ENCODE measurements at places on chromosomes 1 and 21.
A peak's percentile ranks its signal among the peaks of the same experiment; 100 is the strongest.

DNA sequence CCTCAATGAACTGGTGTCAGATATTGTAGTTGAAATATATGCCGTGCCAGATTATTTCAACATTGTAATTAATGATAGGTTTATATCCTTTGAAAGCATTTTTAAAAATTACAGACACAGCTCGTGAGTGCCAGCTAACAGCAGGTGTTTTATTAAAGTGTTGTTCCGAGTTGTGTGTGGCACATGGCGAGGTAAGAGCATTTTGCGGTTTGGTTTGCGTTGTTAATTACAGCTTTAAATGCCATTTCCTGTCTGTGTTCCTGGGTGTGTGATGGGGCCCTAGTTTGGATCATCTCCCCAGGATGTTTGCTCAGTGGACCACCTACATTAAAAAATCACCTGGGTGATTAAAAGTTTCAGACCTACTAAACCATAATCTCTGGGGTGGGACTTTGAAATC lies 97.4 kb downstream of the PRDM2 start:
- no peak for DNase-seq

DNA sequence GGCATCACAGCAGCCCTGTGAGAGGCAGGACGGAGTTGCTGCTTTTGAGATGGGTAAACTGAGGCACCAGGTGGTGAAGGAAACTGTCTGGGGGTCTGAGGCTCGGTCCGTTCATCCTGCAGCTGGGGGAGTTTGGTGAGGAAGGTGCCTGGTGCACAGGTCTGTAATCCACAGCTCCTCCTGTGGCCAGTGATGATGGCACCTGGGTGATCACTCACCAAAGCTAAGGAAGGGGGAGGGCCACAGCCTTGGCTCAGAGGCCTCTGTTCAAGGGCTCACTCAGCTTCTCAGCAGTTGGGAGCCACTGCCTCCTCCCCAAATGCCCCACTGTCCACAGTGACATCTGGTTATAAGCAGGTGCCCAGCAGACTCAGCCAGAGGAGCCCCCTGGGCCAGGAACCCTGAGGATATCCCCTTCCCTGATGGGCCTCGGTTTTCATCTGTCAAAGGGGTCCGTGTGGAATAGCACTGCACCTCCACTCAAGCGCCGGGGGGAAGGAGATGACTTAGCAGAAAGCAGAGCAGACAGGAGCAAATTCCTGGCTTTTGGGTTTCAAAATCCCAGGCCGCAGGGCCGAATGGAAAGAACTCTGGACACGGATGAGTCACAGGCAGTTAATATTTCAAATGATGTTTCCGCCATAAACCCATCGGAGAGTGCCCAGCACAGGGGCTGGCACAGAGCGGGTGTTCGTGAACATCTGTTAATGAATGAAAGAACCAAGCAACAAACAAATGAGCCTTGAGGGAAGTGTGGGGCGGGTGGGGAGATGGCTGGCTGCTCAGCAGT lies 82.8 kb downstream of the DMRTB1 start:
- no peak for DNase-seq

- no peak for DNase-seq
These were observed 224.1 kb downstream of the COL11A1 start for GRCh38 chr1:102884238-102884637.

DNA sequence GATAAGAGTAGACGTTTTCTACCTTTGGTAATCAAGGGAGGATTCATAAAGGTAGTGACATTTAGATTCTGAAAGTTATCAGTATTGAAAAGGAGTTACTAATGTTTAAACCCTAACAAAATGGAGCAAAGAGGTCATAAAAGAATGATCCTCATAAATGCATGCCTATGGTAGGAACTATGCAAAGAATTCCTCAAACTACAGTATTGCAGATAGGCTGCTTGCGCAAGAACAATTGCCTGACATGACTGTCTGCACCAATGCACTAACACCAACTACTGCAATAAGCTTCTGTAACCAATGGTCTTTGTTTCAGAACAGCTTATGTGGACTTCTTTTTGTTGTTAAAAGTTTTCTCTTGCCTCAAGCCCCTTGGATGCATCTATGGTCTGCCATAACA lies 597.3 kb upstream of the ADGRL4 start:
- no peak for DNase-seq

DNA sequence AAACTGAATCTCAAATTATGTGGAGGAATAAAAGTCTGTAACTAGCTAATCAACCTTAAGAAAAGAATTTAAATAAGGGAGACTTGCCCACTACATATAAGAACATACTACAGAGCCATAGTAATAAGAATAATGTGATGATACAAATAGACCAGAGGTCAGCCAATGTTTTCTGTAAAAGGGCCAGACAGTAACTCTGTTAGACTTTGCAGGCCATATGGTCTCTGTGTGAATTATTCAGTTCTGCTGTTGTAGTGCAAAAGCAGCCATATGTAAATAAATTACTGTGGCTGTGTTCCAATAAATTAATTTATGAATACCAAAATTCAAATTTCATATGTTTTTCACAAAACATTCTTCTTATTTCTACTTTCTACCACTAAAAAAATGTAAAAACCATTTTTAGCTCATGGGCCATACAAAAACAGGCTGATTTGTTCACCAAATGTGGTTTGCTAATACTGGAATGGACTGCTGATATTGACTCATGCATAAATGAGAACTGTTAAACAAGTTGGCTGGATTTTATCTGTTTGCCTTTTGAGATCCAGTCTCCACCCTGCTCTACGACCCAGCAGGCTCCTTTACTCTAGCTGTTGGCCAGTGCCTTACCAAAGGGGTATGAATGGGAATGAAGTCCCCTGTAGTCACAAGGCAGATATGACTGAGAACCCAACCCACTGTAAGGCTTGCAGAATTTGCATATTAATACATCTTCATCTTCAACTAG lies 98.2 kb upstream of the ZNHIT6 start:
- no peak for DNase-seq

GRCh38 chr1:63524201-63524600 lies 876 bp downstream of the EFCAB7 start:
- DNase-seq = no peak

- no peak for DNase-seq
These were observed 20.3 kb downstream of the EPB41 start for GRCh38 chr1:28934676-28935075.

GRCh38 chr1:73106931-73107330 lies 824.6 kb upstream of the NEGR1 start:
- no peak for DNase-seq

DNA sequence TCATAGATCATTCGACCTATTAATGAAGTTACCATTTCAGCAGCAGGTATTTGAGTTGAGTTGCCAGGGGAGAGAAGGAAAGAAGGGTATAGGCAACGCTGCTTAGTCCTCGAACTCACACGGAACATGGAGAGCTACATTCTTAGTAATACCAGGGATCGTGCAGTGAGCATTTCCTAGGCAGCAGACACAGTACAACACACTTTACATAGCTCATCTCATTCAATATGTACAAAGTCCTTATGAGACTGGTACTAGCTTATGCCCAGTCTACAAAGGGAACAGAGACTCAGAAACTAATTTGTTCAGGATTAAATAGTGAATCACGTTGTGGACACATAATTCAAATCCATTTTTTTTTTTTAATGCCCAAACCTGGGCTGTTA lies 25.6 kb downstream of the IRF2BP2 start:
- DNase-seq = no peak

- DNase-seq = peak; percentile 69
These were observed 61.7 kb upstream of the ADAR start for GRCh38 chr1:154669464-154670282.

GRCh38 chr21:44628707-44629391 lies 2.0 kb downstream of the KRTAP10-9 start:
- no peak for DNase-seq

GRCh38 chr1:173356191-173356762 lies 120.9 kb upstream of the PRDX6 start:
- no peak for DNase-seq

GRCh38 chr1:42913426-42914091 lies 45.1 kb downstream of the SLC2A1 start:
- peak; percentile 61 for DNase-seq

GRCh38 chr1:182292193-182292741 lies 99.3 kb downstream of the GLUL start:
- DNase-seq = no peak

DNA sequence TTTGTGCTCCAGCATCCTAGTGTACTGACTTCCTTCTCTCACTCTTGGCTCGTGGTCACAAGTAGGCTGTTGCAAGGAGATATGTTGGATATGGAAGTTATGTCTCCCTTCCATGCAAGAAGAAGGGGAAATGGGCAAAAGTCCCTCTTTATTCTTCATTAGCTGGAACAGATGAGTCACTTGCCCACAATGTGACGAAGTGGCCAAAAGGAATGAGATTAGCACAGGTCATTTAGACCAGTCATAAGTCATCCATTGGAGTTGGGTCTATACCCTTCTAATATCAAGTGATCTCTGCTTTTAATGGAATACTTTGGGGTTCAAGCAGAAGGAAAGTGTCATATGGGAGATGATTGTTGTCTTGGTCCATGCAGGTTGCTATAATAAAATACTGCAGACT lies 91.2 kb upstream of the NGF start:
- no peak for DNase-seq

DNA sequence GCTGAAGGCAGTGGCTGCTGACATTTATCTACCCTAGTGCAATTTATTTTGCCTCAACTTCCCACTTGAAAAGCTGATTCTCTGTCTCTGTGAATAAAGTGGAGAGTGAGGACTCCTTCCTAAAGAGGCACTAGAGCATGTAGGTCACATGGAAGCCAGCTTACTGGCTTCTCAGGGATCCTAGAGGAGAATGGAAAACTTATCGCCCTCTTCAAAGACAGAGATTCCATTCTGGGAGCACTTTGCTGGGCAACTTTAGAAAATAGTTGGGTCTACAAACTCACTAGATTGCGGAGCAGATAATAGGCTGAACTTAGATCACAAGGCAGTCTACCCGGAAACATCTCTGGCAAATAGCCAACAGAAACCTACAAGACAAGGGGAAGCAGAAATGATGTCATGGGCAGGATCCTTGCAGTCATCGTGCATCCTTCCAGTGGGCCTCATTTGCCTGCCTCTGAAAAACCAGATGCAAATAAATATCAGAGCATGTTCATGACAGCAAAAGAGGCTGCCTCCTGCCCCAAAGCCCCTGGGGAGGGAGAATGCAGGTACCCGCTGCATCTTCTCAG lies 104.8 kb upstream of the BARHL2 start:
- DNase-seq = no peak

- DNase-seq = no peak
These were observed 190.3 kb downstream of the C1orf94 start for GRCh38 chr1:34366875-34367624.

DNA sequence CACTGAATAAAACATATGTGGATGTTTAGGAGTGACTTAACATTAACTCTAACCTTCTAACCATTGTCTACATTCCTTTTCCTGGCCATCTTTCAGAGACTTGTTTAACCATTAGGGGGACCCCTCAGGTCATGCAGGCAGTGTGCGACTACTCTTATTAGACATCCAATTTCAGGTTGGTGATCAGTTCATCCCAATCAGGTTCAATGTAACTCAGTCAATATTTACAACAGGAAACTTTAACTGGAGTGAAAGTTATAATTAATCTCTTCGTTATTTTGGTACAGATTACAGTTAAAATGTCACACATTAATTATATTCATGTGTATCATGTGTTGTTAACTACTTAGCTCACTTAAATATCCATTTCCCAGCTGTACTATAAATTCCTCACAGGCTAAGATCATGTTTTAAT lies 68.8 kb upstream of the RGS1 start:
- DNase-seq = peak; percentile 24

DNA sequence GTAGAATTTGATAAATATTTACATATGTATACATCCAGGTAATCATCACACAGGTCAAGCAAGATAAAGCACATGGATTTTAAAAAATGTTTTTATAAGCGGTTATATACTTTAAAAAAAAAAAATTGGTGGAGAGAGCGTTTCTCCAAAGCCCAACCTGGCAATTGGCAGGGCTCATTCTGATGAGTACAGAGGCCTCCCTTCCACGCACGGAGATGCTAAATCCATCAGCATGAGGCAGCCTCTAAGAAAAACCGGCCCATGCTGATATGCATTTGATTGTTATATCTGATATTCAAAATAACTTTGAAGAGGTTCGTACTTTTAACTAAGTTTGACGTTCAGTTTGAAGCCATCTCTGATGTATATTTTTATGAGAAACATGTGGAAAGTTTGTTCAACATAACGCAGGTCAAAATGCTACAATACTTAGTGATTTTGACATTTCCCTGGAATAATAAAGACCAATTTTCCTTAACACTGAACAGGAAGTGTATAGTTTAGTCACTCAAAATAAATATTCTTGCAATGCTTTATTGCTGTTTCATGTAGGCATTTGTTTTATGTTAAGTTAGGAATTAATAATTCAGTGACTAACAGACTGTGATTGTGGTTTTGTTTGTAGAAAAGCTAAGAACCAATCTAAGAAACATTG lies 151.7 kb downstream of the NR5A2 start:
- DNase-seq = no peak

DNA sequence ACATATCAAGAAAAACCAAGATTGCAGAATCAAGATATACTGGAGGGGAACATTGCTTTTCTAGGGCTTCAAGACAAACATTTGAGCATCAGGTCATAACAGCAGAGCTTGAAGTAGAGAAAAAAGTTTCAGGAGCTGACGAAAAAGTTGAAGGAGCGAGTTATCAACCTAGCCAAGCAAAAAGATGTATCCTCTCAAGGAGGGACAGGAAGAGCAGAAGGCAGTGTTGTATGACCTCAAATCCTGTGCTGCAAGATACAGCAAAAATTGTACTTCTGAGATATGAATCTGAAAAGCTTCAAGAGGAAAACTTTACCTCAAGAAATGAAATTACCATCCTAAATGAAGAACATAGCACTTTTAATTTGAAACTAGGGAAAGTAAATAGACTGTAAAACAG lies 153.1 kb downstream of the AK5 start:
- no peak for DNase-seq

GRCh38 chr21:24096651-24097050 lies 1510.6 kb downstream of the MRPL39 start:
- DNase-seq = no peak

DNA sequence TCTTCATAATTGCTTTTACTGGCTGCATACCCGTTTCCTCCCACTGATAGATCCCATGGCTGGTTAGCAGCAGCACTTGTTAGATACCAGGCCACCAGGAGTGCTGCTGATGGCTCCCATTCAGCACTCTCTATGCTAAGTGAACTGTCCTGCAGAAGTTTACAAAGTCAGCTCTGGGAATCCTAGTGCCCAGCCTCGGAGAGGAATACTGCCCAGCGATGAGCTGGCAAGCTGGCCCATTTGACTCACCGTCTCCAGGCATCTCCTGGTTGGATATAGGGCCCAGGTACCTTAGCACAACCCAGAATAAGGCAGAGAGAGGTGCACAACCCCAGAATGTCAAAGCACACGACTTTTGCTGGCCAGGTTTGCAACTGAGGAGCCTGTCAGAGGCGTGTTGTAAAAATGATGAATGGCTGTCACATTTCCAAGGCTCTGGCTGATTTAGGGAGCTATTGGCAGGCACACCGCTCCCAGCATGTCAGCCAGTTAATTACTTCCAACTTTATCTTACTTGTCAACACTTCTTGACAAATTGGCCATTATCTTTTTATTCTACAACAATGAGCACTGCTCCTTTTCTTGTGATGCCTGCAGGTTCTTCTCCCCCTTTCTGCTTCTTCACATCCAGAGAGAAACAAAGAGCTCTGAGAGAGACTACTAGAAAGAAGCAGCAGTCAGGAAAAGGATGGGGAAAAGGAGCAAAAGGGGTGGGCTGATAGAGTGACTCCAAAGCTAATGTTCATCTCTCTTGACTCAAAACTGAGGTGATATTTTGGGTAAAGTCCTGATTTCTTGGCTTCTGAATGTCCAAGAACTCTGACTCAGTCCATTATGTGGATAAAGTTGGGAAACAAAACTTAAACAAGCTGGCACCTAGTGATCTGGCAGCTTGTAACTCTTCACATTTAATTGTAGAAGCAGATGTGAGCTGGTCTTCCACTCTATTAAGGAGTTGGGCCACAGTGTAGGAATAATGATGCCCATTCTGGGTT lies 10.8 kb upstream of the ANGPTL7 start:
- no peak for DNase-seq
